Muscle of back (tissue), 13 donors: ENCODE measurements at places on chromosomes 7 and 10. TPM values are rescaled to one million over a fixed set of nuclear protein-coding genes. Genes with fewer than 3 reads are reported as not detected.
A peak's percentile ranks its signal among the peaks of the same experiment; 100 is the strongest.

DNA sequence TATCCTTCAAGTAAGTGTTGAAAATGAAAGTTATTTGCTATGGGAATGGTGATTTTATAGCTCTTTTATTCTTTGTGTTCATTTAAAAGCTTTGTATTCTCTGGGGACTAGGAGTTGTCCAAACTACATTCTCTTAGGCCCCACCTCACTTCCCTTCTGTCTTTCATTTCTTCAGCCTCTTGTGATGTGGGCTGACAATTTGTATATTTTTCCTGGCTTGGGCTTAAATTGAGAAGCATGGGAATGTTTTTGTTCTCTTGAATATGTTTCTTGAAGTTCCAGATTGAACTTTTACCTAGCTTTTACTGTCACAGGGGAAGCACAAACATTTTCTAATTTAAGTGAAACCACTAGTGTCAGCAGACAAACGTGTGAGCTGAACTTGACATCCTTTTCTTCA is 27.9 kb downstream of the BBS9 start:
- DNase-seq = peak; percentile 23

- no peak for DNase-seq
Measured at GRCh38 chr10:2210088-2210487, 472.8 kb upstream of the ADARB2 start.

DNA sequence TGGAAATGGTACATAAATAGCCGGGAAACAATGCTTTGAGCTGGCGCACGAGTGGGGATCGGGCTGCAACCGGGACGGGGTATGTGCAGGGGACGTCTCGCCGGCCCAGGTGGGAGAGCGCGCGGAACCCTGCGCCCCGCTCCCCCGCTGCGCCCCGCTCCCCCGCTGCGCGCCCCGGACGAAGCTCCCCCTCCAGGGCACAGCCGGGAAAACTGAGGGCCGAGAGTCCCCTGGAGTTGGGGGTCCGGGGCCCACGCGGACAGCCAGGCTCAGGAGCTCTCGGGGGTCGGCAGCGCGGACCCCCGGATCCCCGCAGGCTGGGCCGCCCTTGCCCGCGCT is 514 bp downstream of the RADIL start:
- DNase-seq = no peak

- DNase-seq = no peak
Measured at GRCh38 chr10:29009464-29009863, 279.4 kb upstream of the LYZL1 start.

GRCh38 chr7:82156168-82156567 is 287.4 kb downstream of the CACNA2D1 start:
- no peak for DNase-seq

DNA sequence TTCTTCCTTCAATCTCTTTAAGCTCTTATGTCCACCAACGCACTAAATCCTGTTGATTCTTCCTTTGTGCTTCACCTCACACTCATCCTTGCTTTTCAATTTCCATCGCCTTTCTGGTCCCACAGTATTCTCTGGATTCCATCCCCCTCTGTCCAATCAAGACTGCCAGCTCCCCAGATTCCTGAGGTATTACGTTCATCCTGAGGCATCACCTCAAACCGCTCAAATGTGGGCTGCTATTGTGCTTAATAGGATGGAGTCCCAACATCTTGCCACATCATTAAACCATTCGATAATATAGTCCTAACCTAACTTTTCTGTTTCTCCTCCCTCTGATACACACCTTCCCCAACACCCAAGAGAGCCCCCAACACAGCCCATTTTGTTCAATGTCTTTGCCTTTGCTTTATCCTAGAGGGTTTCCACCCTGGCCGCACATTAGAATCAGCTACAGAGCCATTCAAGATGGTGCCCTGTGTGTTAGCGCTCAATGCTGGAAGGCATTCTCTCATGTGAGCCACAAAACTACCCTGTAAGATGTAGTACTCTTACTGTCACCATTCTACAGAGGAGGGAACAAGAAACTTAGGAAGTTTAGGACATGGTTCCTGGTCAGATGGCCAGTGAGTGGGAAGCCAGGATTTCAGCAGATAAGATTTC is 79.5 kb upstream of the LEP start:
- no peak for DNase-seq

DNA sequence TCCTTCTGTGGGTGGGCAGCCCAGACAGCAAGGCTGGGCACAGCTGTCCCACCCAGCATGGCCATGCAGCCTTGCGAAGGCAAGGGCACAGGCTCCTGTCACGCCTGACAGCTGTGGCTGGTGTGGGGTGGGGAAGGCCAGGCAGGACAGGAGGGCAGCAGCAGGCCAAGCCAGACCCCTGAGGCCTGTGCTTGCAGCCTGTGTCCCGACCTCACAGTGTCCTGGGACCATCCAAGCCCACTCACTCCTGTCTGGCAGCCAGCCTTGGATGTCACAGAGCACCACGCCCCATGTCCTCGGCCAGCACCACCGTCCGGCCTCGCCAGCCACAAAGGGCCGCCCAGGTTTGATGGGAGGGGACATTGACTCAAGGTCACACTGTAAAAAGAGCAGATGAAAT is 85.5 kb upstream of the LRRC4 start:
- no peak for DNase-seq

GRCh38 chr10:17025444-17026295 is 103.9 kb downstream of the CUBN start:
- peak; percentile 40 for DNase-seq

DNA sequence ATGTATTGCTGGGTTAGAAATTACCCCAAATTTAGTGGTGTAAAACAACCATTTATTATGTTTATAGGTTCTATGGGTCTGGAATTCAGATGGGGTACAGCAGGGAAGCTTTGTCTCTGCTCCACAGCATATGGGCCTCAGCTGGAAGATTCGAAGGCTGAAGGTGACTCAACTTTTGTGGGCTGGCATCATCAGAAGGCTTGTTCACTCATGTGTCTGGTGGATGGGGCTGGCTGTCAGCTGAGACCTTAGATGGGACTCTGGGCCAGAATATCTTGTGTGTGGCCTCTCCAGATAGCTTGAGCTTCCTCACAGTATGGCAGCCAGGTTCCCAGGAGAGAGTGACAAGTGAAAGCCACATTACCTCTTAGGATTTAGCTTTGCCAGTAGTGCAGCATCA is 45.9 kb downstream of the ZNF503 start:
- no peak for DNase-seq

GRCh38 chr10:28326516-28327490 is 23.9 kb upstream of the MPP7 start:
- peak; percentile 77 for DNase-seq

DNA sequence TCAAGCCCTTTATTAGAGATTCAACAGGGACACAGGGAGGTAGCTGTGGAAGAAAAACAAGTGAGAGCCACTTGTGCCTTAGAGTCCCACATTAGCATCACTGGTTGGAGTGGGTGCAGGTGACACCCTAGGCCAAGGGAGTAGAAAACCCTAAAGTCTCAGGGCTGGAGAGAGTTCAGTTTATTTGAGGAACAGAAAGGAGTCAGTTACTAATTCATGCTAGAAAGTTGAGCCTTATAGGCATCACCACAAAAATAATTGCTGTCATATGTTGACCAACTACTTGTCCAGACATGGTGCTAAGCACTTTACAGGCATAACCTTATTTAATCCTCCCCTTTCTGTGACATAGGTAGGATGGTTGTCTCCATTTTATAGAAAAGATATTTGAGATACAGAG is 20.9 kb upstream of the ACSL5 start:
- no peak for DNase-seq

CALML5 gene
- polyA plus RNA-seq = not detected

NEUROG3 gene
- polyA plus RNA-seq = not detected

ZP3 gene
- 2.0 TPM for polyA plus RNA-seq

HK1 gene
- 27.4 TPM for polyA plus RNA-seq

ADRB1 gene
- polyA plus RNA-seq = not detected

WIPF3 gene
- 20.4 TPM for polyA plus RNA-seq
